Type B pancreatic cell (in vitro differentiated cells): ENCODE measurements at places on chromosomes 3 and 15.

DNA sequence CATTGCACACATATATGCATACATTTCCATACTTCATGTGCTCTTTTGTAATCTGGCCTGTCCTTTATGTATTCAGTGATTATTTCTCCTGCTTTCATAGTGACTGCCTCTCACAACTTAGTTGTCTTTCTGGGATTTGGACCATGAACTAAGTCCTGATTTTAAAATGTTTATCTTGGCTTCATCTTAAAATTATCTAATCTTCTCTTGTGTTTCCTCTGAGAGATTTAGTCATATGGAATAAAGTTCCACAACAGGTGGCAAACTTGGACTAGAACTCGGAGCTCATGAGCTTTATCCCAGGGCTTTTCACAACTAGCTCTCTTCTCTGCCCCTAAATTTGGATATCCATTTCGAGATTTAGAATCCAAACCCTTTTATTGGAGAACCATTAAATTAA lies 44.3 kb downstream of the U2SURP start:
- DNase-seq = no peak

DNA sequence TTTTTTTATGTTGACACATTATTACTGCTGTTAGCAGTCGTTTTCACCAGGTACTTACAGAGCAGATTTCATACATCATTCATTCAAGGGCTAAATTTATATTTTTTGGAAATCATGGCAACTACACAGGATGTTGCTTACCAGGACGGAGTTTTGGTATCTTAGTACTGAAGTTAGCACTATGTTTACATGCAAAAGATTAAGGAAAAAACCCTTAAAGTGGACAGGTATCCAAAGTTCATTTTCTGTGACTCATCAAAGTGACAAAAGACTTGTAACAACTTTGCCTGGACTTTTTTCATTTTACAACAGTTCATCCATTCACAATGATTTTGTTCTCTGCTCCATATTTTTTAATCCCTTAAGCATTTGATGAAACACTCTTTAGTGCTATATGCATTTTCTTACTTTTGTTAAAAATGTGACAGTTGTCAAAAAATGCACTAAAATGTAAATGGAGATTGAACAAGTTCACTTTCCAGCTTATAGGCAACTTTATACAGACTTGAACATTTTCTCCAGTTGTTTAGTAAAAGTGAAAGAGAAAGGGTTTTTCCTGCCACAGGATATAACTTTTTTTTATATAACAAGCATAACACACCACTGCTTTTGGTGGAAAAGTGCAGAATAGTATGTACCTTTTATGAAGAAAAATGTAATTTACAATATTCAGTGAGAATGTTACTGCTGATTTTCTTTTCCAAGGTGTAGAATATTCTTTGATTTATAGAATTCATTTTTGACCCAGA lies 104.1 kb downstream of the STT3B start:
- no peak for DNase-seq

GRCh38 chr3:73479325-73479724 lies 145.4 kb downstream of the PDZRN3 start:
- no peak for DNase-seq

GRCh38 chr3:143428294-143428693 lies 308.7 kb downstream of the CHST2 start:
- DNase-seq = no peak

- DNase-seq = peak; percentile 51
These were observed 12.2 kb upstream of the VIPR1 start for GRCh38 chr3:42490243-42490642.

- no peak for DNase-seq
These were observed 9.0 kb downstream of the ACKR4 start for GRCh38 chr3:132606085-132606484.

- no peak for DNase-seq
These were observed 75.0 kb upstream of the TLE3 start for GRCh38 chr15:70172566-70173225.

GRCh38 chr3:148366743-148367410 lies 330.8 kb upstream of the AGTR1 start:
- no peak for DNase-seq

DNA sequence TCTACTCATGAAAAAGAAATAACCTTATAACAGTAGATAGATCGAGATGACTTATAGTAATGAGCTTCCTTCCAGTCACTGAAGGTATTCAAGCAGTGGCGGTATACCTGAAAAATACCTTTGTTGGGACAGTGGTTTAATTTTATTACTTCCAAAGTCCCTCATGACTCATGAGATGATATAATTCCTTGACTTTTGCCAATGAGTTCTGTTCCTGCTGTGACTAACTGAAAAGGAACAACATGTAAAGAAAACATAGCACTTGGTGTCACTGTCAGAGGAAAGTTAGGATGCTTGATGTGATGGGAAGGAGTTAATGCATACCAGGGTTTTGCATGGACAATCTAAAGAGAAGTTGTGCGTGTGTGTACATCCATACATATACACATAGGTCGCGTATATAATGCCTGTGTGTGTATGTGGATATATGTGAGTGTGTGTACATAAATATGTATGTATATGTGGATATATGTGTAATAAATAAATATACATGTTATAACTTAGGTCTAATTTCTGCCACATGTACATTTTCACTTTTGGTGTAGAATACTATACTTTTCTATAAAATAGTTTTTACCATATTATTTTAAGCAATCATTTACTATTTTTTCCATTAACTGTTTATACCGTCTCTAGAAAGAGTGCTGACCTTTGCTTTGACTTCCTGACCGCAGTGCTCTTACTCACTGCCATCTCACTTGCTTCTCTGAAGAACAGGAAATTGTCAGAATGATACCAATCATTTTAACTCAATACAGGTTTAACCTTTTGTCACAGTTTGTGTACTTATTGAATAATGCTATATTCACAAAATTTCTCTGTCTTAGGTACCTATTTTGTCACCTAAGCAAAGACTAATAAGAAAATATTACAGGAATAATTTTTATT lies 12.6 kb upstream of the PAK2 start:
- DNase-seq = no peak

GRCh38 chr3:16239780-16240179 lies 25.0 kb downstream of the DPH3 start:
- DNase-seq = no peak

DNA sequence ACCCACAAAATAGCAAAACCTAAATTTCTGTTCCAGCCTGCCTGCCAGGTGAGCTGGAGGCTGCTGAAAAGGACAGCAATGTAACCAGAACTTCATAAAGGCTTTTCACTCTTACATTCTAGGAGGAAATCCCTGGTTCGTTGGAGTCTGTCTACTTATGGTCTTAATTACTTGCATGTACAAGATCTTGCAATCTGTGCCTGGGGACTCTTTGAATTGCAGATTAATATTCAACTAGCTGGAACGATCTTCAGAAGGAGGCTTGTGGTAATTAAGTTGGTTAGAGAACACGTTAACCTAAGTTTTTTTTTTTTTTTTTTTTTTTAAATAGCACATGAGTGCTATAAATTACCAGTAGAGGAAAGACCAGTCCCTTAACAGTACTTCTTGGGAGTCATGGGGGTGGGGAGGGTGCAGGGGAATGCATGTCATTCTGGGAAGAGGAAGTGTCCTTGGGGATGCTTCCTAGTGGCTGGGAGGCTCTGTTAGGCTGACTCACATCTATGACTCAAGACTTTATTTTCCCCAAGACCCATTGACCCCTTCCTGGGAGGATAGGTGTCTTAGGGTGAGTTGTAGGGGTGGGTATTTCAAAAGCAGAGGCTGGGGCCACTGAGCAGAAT lies 139.8 kb downstream of the RAB11A start:
- no peak for DNase-seq

DNA sequence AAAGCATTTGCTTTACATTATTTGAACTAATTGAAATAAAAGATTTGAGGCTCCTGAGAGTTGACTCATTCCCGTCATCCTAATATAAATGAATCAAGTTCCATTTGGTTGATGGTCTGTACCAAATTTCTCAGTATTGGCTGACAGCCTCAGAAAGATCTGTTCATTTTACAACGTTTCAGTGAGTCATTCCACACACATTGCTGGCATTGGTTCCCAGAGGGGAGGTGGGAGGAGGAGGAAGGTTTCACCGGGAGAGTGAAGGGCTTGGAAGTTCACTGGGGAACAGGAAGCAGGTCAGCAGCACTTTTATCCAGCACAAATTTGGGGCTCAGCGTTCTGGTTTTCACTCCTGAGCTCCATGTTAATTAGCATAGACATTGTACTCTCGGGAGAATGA lies 176.7 kb upstream of the CADPS start:
- no peak for DNase-seq

GRCh38 chr3:138786788-138787271 lies 47.9 kb downstream of the PIK3CB start:
- DNase-seq = no peak

GRCh38 chr3:125662675-125663074 lies 67.4 kb upstream of the OSBPL11 start:
- no peak for DNase-seq

GRCh38 chr15:57554812-57555179 lies 36.9 kb upstream of the MYZAP start:
- no peak for DNase-seq

- DNase-seq = no peak
These were observed 32.1 kb upstream of the PCSK6 start for GRCh38 chr15:101521591-101521990.

- no peak for DNase-seq
These were observed 46.1 kb upstream of the TUSC7 start for GRCh38 chr3:116663161-116664110.

DNA sequence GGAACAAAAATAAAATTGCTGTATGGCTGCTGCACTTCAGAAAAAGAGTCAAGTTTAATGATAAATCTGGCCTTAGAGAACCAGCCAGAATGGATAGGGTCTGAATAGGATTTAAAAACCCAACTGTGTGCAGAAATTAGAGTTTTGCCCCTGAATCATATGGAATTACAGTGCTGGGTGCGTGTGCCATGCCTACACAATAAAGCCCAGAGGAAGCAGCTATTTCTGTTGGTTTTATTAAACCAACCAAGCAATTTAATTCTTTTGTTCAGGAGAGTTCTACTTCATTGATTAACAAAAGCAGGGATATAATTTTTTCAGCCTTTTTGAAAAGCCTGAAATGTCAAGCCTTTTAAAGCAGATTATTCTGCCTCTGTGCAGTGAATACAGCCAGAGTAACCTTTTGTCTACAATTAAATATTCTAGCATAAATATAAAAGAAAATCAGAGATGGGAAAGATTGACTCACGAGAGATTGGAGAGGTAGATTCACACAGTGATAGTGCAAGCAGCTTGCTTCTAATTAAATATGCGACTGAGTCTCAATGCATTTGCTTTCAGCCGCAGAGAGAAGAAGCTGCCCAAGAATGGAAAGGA lies 66.7 kb upstream of the DNAJC19 start:
- no peak for DNase-seq

DNA sequence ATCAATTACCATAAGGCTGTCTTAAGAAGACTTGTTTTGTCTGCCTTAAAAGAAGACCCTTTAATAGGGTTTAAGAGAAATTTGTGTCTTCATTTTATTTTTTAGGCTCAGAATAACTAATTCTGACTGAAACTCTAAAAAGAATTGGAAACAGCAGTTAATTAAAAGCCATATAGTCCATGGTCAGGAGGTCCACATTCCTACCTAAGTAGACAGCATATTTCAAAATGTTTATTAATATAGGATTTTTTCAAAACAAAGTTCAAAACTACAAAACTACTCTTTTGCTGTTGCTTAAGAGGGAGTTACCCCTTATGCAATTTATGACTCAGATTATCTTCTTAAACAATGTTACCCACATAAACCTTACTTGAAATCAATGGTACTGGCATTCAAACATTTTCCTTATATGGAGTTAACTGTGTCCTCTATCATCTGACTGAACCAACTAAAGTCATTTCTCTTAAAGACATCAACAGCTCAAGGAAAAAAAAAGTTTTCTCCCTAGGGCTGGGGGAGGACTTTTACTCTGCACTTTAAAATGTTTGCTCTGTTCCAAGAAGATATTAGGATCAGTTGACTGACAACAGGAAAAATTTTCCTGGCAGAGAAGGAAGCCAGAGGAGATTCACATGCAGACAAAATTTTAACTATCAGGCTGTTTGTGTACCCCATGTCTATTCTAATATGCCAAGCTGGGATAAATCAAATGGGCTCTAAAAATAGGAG lies 56.8 kb upstream of the NANOGP8 start:
- DNase-seq = no peak

- DNase-seq = peak; percentile 83
These were observed 7.1 kb downstream of the CPN2 start for GRCh38 chr3:194344012-194344411.

- DNase-seq = no peak
These were observed 50.3 kb downstream of the MECOM start for GRCh38 chr3:169613053-169613803.

GRCh38 chr3:168862466-168862865 lies 766.7 kb upstream of the GOLIM4 start:
- DNase-seq = no peak
